ENCODE measurements at places on chromosomes 16 and 17.
A peak's percentile ranks its signal among the peaks of the same experiment; 100 is the strongest.

GRCh38 chr17:39652587-39653315, 12.4 kb upstream of the TCAP start:
- no peak for DNase-seq

- no peak for DNase-seq
Observed at GRCh38 chr16:23298290-23298915, 3.7 kb upstream of the SCNN1B start.

DNA sequence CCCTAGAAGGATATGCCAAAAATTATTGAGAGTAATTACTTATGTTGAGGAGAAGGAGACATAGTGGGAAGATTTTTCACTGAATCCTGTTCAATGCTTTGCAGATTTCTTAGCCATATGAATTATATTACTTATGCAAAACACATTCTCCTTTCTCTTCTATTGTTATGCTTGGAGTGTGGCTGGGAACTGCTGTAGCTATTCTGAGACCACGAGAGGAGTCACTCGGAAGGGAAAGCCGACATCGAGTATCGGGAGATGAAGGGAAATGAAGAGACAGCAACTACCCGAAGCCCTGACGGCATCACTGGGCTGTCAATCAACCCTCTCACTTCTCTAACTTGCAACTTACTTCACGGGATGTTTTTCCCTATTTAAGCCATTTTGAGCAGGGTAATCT, 39.6 kb downstream of the STX8 start:
- DNase-seq: no peak

DNA sequence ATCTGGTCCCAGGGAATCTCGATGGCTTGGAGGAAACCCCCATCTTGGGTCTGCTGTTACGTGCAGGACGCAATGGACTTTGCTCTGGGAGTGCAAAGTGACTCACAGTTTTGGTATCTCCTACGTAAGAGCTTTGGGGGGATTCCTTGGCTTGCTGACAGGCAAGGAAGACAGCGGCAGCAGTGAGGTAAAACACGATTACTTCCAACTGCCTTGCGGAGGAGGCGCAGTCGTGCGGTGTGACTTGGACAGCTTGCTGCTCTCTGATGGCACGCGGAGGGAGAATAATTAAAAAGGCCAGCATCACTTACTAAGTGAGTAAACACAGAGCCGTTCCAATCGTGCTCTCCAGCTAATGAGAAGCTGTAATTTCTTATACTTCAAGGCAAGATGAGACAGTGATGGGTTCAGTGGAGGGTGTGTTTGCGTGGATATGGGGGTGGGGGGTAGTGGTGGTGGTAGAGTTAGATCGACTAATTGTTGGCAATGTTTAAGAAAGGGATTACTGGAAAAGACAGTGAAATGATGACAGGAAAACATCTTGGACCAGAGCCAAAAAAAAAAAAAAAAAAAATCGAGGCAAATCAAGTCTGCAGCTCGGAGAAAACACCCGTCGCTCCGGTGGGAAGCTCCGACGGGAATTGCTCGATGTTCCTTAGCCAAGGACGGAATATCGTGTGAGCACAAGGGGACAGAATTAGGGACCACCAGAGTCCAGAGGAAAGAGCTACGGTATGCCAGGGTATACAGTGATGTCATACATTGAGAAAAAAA, 184.8 kb upstream of the ZFHX3 start:
- DNase-seq: peak; percentile 94

- peak; percentile 63 for DNase-seq
Observed at GRCh38 chr17:55410722-55411462, 10.7 kb downstream of the MMD start.

DNA sequence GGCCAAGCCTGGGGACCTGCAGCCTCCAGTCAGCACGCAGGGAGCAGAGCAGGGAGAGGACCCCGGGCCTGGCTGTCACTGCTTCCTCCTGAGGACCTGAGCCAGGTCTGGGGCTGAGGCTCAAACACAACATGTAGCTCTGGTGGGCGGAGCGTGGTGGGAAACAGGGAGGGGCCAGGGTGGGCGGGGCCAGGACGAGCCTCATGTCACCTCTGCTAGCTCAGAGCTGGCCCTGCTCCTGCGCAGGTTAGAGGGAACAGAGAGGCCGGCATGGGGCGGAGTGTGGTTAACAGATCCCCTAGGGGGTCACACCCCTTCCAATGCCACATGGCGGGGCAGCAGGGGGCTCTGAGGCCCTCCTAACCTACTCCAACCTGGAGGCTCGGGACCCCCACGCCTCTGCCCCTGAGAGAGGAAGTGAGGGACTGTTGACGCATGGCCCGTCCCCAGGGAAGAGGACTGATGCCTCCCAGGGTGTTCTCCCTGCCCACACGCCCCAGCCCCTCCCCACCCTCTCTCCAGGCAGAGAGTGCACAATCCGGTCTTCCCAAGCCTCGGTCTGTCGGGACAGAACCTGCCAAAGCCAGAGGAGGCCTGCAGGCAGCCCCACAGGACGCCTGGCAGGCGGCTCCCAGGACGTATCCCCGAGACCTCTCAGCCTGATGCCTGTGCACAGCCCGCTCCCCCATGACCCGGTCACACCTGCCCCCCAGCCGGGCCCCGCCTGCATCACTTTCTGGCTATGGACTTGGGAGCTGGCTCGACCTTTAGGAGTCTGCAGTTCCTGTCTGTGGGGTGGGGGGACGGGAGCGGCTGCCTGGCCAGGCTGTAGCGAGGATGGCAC, 15.2 kb downstream of the PIEZO1 start:
- DNase-seq: no peak

DNA sequence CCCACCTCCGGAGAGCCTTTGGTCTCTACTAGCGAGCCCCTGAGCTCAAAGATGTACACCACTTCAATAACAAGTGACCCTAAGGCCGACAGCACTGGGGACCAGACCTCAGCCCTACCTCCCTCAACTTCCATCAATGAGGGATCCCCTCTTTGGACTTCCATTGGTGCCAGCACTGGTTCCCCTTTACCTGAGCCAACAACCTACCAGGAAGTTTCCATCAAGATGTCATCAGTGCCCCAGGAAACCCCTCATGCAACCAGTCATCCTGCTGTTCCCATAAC, 702 bp downstream of the SPN start:
- no peak for DNase-seq

- peak; percentile 94 for DNase-seq
Observed at GRCh38 chr16:20741554-20742285, at the start of gene THUMPD1. Gene THUMPD1, minus strand, starts transcription at chr16:20741818. Its CDS starts 79 bp downstream, at chr16:20741739.

- DNase-seq: no peak
Observed at GRCh38 chr17:5210091-5210490, 18.4 kb upstream of the ZNF594 start.

- DNase-seq: peak; percentile 56
Observed at GRCh38 chr17:29111816-29112499, 68.2 kb downstream of the MYO18A start.

DNA sequence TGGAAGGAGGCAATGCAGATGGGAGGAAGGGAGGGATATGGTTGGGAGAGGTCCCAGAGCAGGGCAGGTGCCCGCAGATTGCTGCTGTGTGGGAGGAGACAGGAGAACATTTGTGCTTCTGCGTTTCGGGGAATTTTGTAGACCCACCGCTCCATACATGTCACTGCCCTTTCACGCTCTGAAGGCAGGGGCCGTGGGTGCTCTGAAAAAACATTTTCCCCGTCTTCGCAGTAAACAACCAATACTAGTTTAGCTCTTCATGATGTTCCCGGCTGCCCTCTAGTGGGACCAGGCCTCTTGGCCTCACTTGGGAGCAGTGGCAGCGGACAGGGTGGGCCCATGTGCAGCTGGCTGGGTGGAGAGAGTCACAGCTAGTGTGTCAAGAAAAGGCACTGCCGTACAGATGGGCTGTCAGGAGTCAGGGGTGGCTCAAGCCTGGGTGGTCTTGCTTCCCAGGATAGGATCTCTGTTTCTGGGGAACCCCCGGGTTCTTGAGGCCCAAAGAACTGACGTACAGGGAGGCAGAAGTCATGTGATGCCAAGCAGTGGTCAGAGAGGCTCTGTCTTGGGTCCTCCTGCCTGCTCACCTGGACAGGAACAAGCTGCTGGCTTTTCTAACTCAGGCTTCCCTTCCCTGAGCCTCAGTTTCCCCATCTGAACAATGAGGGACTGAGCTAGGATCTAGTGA, 46.5 kb upstream of the CPNE2 start:
- DNase-seq: peak; percentile 68

- DNase-seq: no peak
Observed at GRCh38 chr16:78362524-78363135, 263.2 kb downstream of the WWOX start.

DNA sequence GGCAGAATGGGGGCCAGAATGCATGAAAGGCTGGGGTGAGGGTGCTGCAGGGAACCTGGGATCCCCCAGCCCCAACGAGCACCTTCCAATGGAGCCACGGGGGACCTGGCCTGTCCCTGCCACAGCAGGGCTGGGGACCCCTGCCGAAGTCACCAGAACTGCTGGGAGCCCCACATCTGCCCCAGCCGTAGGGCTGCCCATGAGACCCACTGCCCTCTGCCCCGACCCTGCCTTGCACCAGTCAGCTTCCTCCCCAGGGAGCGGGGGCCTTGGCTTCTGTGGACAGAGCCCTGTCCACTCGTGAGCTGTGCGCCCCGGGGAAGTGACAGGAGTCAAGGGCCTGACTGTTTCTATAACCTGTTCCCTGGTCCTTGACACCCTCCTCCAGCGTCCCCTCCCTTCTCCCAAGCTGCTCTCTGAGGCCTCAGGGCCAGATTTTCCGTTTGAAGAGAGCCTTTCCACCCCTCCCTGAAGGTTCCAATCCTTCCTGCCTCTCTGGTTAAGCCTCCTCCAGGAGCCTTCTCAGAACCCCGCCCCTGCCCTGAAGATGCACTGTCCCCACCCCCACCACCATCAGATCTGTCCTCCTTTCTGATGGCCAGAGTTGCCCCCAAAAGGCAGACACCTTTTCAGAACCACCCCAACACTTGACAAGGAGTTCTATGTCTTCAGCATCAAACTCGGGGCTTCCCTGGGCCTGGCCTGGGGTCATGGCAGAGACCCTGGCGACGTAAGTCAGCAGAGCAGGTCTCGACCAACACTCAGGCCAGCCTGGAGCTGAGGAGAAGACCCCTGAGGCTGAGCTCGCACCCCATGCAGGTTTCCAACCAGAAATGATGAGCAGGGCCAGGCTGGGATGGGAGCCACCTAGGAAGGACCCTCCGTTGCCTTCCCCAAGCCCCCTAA, 10.7 kb upstream of the PRR29 start:
- DNase-seq: no peak

GRCh38 chr17:49925921-49926320, 43.1 kb upstream of the DLX4 start:
- DNase-seq: peak; percentile 53

GRCh38 chr17:82305727-82306300, 11.6 kb downstream of the CD7 start:
- DNase-seq: no peak

GRCh38 chr17:19248151-19248927, 11.2 kb downstream of the EPN2 start:
- no peak for DNase-seq

GRCh38 chr16:79195938-79196337, 404.6 kb downstream of the MAF start:
- DNase-seq: no peak

GRCh38 chr17:76716146-76716838, 5.5 kb upstream of the MXRA7 start:
- peak; percentile 100 for DNase-seq

DNA sequence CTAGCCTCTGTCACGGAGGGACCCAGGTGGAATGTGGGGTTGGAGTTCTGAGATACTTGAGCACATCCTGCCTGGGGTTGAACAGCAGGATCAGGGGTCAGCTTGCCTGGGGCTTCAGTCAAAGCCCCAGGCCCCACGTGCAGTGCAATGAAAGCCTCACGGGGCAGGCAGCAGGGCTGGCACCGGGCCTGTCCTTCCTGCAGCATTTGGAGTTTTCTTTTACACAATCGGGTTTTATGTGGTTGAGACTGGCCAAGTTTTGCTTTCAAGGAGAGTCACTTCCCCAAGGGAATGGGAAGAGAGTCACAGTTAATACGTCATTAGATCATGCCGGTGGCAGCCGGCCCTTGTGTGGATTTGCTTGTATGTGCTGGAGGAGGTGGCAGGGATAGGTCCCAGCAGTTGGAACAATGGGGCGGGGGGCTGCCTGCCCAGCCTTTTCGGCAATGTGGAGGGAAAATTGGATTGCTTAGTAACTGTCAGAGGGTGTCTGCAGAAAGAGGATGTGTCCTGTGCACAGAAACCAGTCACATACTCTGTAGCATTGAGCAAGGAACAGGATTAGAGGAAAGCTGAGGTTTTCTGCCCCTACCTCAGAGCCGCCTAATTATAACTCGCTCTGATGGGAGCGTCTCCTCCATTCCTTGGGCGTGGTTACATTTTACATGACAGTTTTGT, 4.5 kb downstream of the RMI2 start:
- DNase-seq: peak; percentile 86

GRCh38 chr16:22347100-22347820, 27.2 kb downstream of the CDR2 start:
- DNase-seq: no peak

GRCh38 chr17:69404399-69404798, 10.1 kb upstream of the MAP2K6 start:
- peak; percentile 22 for DNase-seq

DNA sequence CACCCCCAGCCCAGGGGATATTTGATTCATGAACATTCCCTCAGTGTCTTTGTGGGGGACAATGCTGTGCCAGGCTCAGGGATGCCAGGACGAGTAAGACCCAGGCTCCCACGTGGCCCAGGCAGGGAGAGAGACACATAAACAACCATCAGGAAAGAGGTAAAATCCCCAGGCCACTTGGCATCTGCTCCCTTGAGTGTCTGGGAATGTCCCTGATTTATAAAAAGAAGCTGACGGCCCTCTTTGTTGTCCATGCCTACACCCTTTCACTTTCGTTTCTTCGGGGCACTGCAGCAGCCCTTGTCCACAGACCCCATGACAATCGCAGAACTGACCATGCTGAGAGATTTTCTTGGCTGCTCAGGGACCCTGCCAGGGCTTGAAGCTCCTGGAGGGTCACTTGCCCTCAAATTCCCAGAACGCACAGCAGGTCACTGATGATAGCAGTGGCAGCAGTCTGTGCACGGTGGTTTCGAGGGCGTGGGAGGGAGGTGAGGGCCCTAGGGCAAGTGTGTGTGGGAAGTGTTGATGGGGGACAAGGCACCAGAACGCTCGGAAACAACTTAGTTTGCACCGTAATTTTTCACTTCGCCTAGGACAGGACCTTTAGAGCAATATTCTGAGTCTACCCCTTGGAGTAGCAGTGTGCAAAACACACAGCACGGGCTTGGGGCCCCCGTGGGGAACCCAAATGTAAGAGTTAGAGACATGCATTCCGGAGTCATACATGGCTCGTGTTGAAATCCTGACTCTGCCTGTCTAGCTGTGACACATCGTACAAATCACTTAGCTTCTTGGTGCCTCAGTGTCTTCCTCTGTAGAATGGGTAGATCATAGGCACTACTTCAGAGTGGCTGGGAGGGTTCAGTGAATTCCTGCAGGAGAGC, 4.7 kb downstream of the NOD2 start:
- peak; percentile 38 for DNase-seq

- DNase-seq: peak; percentile 51
Observed at GRCh38 chr16:68921637-68922036, 78.3 kb downstream of the TANGO6 start.

Data from fibroblast of mammary gland (primary cell).